ENCODE measurements at places on chromosomes 5 and 9.

- DNase-seq = no peak
Observed at GRCh38 chr9:103702572-103702971, 391.5 kb upstream of the SMC2 start.

- peak; percentile 30 for DNase-seq
Observed at GRCh38 chr9:87812375-87813118, 70.1 kb upstream of the SPATA31E1 start.

GRCh38 chr5:541539-542318, 17.5 kb upstream of the SLC9A3 start:
- DNase-seq = no peak

DNA sequence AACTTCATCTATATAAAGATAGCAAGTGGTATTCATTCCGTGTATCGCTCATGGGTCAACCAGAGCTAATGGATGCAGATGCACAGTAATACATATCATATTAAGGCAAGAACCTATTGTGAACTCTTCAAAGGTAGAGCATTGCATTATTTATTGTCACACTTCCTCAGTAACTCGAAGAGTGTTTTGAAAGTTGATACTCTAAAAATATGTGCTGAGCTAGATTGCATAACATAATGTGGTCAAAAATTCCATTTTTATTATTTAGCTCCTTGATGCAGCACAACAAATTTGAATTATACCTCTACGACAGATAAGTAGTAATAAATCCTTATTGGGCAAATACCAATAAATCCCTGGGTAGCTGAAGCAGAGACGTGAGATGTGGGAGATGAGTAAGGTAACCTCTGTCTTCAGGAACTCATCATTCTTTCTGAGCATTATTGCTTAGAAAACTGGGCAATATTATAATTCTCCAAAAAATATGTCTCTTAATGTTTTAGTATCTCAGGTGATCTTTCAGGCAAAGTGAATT, 70.3 kb downstream of the CDH18 start:
- no peak for DNase-seq

DNA sequence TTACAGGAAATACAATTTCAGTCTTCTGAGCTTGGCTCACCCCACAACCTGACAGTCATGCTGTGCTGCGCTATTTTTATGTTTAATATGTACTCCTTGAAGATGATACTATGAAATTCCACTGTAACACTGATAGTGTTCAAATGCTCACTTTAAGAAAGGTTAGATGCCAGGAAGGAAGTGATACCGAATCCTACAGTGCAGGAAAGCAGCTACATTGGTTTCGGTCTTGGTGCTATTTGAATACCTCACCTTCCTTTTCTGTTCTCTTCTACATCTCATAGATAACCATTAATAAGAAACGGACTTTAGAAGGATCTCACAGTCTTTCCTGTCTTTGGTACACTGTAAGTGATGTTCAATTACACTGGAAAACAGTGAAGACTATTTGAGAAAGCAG, 117.6 kb downstream of the SEMA5A start:
- no peak for DNase-seq

DNA sequence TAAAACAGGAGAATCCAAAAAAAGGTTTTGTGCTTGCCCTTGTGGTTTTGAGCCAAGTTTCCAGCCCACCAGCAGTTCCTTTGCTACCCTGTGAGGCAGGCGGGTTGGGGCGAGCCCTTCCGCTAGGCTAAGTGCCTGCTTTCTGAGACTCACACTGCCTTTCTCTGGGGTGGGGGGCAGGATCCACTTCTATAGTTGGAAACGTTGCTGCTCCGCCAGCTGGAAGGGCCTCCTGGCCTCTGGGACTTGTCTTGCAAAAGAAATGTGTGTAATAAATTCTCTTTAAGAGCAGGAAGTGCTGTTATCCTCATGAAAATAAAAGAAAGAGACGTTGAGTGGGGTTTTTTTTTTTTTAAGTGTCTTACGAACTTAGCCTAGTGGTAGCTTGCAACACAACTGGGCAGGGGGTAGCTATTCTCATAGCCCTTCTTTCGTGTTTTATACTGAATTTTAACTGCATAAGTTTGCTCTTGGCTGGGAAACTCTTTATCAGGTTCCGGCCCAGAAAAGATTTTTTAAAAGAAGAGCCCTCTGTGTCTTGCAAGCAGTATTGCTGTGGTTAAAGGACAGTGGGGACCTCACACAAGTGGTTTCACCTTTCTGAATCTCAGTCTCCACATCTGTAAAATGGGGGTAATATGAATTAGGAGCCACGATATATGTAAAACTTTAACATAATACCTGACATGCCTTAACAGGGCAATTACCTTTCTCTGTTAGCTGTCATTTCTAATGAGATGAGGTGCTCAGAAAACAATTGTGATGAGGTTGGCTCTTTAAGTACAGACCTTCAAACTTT, 19.8 kb downstream of the JADE2 start:
- peak; percentile 60 for DNase-seq
